ENCODE measurements at places on chromosomes 5 and 9.

- peaks cover 5% of the 10 kb centered on the region for H3K27me3 ChIP-seq
- DNase-seq = no peak
- H3K4me1 ChIP-seq = no peaks in the 10 kb centered on the region
- no peak overlapping the region for H3K27ac ChIP-seq
- no peaks in the 10 kb centered on the region for H3K36me3 ChIP-seq
- no peak overlapping the region for H3K4me3 ChIP-seq
Observed at GRCh38 chr5:1761453-1761755, 38.2 kb downstream of the MRPL36 start.

DNA sequence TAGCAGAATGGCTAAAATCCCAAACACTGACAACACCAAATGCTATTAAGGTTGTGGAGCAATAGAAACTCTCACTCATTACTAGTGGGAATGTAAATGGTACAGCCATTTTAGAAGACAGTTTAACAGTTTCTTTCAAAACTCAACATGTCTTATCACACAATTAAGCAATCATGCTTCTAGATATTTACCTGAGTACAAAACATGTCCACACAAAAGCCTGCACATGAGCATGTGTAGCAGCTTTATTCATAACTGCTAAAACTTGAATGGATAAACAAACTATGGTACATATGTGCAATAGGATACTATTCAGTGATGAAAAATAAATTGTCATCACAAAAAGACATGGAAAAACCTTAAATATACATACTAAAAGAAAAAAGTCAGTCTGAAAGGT, 31.5 kb downstream of the SLC25A46 start:
- peaks cover 1% of the 10 kb centered on the region for H3K27me3 ChIP-seq
- no peaks in the 10 kb centered on the region for H3K36me3 ChIP-seq

- H3K27me3 ChIP-seq = no peaks in the 10 kb centered on the region
- no peak overlapping the region for H3K27ac ChIP-seq
- H3K4me3 ChIP-seq = no peak overlapping the region
- no peaks in the 10 kb centered on the region for H3K4me1 ChIP-seq
- H3K36me3 ChIP-seq = no peaks in the 10 kb centered on the region
- no peak for DNase-seq
Observed at GRCh38 chr5:106097340-106097739, 1573.4 kb downstream of the EFNA5 start.

DNA sequence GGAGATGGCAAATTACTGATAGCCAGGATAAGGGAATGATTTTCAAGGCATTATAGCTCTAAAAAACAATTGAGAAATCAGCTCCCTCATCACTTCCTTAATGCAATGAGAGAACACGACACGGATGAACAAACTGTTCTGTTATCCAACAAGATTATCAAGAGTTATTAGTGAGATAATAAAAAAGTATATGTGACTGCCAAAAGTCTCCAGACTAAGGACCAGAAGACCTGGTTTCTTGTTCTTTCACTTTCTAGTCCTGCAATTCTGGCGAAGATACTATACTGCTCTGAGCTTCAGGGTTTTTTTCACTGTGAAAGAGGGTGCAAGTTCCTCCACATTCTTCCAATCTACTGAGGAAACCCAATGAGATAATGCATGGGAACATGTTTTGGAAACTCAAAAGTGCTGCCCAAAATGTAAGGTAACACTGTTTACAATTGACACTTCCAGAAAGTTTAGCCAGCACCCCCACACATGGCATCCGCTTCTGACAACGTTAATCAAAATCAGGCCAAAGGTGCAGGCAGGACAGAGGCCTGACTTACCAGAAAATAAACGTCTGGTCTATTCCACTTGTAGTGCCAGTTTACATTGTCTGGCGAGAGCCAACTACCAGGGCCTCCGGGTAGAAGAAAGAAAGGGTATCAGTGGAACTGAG, 254.2 kb downstream of the DOCK8 start:
- peaks cover 15% of the 10 kb centered on the region for H3K36me3 ChIP-seq
- peak overlapping the region; percentile 89 for H3K4me3 ChIP-seq
- DNase-seq = no peak
- H3K4me1 ChIP-seq = peaks cover 24% of the 10 kb centered on the region
- peaks cover 11% of the 10 kb centered on the region for H3K27me3 ChIP-seq
- peak overlapping the region; percentile 84 for H3K27ac ChIP-seq

- DNase-seq = peak; percentile 41
- H3K36me3 ChIP-seq = no peaks in the 10 kb centered on the region
- H3K4me1 ChIP-seq = no peaks in the 10 kb centered on the region
- H3K27ac ChIP-seq = no peak overlapping the region
Observed at GRCh38 chr5:76867827-76868693, 18.2 kb downstream of the S100Z start.

DNA sequence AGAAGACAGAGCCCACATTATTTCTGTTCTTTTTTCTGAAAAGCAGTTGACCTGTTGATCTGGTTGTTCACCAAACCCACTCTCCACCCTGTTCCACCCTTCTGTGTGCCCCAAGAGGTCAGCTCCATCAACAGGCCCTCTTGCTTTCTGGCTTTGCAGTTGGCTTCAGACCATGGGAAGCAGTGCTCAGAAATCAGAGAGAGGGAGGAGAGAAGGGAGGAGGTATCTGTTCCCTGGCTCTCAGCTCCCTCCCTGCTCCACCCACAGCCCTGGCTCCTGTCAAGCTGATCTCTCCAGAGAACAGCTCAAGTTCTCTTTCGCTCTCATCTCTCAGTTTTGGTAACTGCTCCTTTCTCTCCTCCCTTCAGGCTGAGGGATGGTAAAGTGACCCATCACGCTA, 144.2 kb upstream of the RAI14 start:
- no peak overlapping the region for H3K27ac ChIP-seq
- no peak overlapping the region for H3K4me3 ChIP-seq
- no peaks in the 10 kb centered on the region for H3K4me1 ChIP-seq

DNA sequence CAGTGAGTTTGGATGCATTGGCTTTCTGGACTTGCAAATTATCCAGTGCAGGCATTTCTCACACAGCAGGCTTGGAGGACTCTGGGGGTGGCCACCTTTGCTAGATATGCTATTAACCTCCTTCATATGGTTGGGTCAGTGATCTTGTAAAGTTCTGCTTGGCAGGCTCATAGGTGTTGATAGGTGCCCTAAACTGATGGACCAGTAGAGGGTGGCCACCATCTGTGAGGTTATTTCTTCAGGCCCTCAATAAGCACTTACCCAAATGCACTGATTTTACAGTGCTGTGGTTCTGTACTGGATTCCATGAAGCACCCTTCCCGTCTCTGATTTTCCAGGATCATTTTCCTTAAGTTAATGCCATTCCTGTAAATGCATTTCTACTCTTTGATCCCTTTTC, 216.3 kb downstream of the COMMD10 start:
- DNase-seq = no peak
- no peaks in the 10 kb centered on the region for H3K27me3 ChIP-seq
- H3K4me3 ChIP-seq = no peak overlapping the region
- no peaks in the 10 kb centered on the region for H3K4me1 ChIP-seq
- no peak overlapping the region for H3K27ac ChIP-seq
- H3K36me3 ChIP-seq = peaks cover 74% of the 10 kb centered on the region

- H3K27me3 ChIP-seq = peaks cover 3% of the 10 kb centered on the region
- no peaks in the 10 kb centered on the region for H3K4me1 ChIP-seq
- no peak for DNase-seq
- no peak overlapping the region for H3K4me3 ChIP-seq
Observed at GRCh38 chr5:43981556-43981955, 378.6 kb downstream of the NNT start.

- H3K27me3 ChIP-seq = no peaks in the 10 kb centered on the region
- no peak overlapping the region for H3K27ac ChIP-seq
- no peaks in the 10 kb centered on the region for H3K4me1 ChIP-seq
- no peaks in the 10 kb centered on the region for H3K36me3 ChIP-seq
- no peak for DNase-seq
- H3K4me3 ChIP-seq = no peak overlapping the region
Observed at GRCh38 chr5:89929834-89930233, 479.7 kb downstream of the CETN3 start.

- H3K27ac ChIP-seq = no peak overlapping the region
- peaks cover 5% of the 10 kb centered on the region for H3K27me3 ChIP-seq
- H3K4me1 ChIP-seq = no peaks in the 10 kb centered on the region
- DNase-seq = no peak
Observed at GRCh38 chr5:10995891-10996290, 234.9 kb upstream of the DAP start.

GRCh38 chr9:1354086-1354485, 303.9 kb downstream of the DMRT2 start:
- H3K27ac ChIP-seq = no peak overlapping the region
- no peaks in the 10 kb centered on the region for H3K36me3 ChIP-seq
- no peaks in the 10 kb centered on the region for H3K4me1 ChIP-seq
- peaks cover 2% of the 10 kb centered on the region for H3K27me3 ChIP-seq
- DNase-seq = no peak
- H3K4me3 ChIP-seq = no peak overlapping the region

- H3K27me3 ChIP-seq = peaks cover 13% of the 10 kb centered on the region
- peaks cover 53% of the 10 kb centered on the region for H3K4me1 ChIP-seq
- DNase-seq = peak; percentile 49
- H3K4me3 ChIP-seq = peak overlapping the region; percentile 98
- H3K36me3 ChIP-seq = no peaks in the 10 kb centered on the region
Observed at GRCh38 chr9:128683340-128684064, 5.5 kb upstream of the SET start.

GRCh38 chr5:120682851-120683250, 218.8 kb downstream of the PRR16 start:
- DNase-seq = no peak
- H3K4me3 ChIP-seq = no peak overlapping the region
- H3K27me3 ChIP-seq = no peaks in the 10 kb centered on the region
- no peaks in the 10 kb centered on the region for H3K36me3 ChIP-seq
- no peaks in the 10 kb centered on the region for H3K4me1 ChIP-seq

- H3K4me1 ChIP-seq = no peaks in the 10 kb centered on the region
- peaks cover 2% of the 10 kb centered on the region for H3K27me3 ChIP-seq
- DNase-seq = no peak
- no peaks in the 10 kb centered on the region for H3K36me3 ChIP-seq
Observed at GRCh38 chr5:118552731-118553360, 435.5 kb downstream of the DTWD2 start.

GRCh38 chr5:1133510-1134201, 21.8 kb upstream of the SLC12A7 start:
- no peak overlapping the region for H3K4me3 ChIP-seq
- DNase-seq = no peak
- no peaks in the 10 kb centered on the region for H3K27me3 ChIP-seq

DNA sequence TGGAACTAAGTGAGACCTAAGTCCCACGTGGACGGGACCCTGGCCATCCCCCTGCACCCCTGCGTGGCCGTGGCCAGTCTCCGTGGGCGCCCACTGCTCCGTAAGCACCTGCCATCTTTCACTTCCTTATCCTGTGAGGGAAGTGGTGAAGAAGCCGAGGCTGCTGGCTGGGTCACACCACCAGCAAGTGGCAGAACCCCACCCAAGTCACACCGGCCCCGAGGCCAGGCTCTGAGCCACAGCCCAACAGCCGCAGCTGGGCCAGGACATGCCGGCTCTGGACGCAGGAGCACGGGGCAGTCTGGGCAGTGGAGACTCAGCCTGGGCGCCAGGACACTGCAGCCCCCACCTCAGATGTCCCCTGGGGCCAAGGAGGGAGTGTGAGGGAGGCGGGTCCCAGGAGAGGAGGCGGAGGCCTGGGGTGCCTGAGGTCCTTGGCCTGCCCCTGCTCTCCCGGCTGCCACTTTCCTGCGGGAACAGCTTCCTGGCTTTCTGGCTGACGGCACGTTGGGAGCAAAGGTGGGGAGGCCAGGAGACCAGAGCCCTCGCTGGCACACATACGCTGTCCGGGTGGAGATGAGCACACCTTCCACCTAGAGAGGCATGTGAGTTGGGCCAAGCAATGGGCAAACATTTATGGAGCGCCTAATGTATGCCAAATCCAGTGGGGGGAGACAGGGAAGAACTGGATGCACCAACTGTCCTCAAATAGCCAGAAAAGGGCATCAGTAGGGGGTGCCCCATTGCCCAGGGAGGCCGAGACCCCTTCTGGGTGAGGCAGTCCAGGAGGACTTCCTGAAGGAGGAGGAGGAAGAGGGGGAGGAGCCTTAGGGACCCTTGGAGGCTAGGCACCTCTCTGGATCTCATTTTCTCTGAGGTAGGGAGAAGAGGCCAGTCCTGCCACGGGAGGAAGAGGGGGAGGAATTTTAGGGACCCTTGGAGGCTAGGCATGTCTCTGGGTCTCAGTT, 43.9 kb upstream of the EGFL7 start:
- H3K4me3 ChIP-seq = peak overlapping the region; percentile 81
- H3K27ac ChIP-seq = peak overlapping the region; percentile 94
- H3K4me1 ChIP-seq = peaks cover 48% of the 10 kb centered on the region
- peak; percentile 82 for DNase-seq

DNA sequence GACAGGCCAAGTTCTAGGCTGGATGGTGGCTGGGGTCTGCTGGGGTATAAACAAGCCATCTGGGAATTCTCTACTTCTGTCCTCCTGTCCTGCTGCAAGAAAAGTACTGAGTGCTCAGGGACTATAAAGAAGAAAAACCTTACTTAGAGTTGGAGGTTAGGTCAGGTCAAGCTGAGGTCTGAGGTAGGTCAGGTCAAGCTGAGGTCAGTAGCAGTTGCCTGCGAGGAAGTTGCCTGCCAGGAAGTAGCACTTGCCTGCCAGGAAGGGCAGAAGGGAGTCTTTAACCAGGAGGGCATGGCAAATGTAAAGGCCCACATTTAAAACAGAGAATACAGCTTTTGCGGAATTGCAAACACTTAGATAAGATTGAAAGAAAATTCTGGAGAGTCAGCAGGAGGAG, 51.3 kb upstream of the PRLR start:
- no peak overlapping the region for H3K27ac ChIP-seq
- no peaks in the 10 kb centered on the region for H3K4me1 ChIP-seq
- no peak overlapping the region for H3K4me3 ChIP-seq
- DNase-seq = no peak
- H3K27me3 ChIP-seq = peaks cover 2% of the 10 kb centered on the region

GRCh38 chr5:55601204-55601618, 66.4 kb upstream of the PLPP1 start:
- no peak for DNase-seq
- peaks cover 13% of the 10 kb centered on the region for H3K4me1 ChIP-seq
- H3K4me3 ChIP-seq = no peak overlapping the region
- no peak overlapping the region for H3K27ac ChIP-seq
- peaks cover 2% of the 10 kb centered on the region for H3K27me3 ChIP-seq

GRCh38 chr5:80653502-80653901, 950 bp upstream of the MSH3 start:
- no peak for DNase-seq
- H3K27ac ChIP-seq = peak overlapping the region; percentile 64
- H3K4me3 ChIP-seq = peak overlapping the region; percentile 75
- H3K36me3 ChIP-seq = peaks cover 23% of the 10 kb centered on the region

DNA sequence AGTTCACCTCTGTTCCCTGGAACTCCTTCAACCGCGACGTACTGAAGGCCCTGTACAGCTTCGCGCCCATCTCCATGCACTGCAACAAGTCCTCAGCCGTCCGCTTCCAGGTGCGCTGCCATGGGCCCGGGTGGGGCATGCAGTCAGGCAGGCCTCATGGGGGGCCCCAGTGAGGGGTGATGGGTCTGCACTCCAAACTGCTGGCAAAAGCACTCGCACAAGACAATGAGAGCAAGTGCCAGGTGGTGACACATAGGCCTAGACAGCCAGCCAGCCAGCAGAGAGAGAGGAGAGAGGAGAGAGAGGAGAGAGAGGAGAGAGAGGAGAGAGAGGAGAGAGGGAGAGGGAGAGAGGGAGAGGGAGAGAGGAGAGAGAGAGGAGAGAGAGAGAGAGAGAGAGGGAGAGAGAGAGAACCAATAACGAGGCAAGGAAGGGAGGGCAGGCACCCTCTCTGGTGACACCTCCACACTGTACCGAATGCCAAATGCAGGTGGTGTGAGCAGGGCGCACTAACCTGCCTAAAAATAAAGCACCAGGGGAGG, 21.0 kb downstream of the DBH start:
- DNase-seq = no peak
- H3K36me3 ChIP-seq = no peaks in the 10 kb centered on the region
- H3K4me1 ChIP-seq = no peaks in the 10 kb centered on the region
- no peak overlapping the region for H3K4me3 ChIP-seq

GRCh38 chr5:88680253-88681132, 202.5 kb downstream of the MEF2C start:
- H3K36me3 ChIP-seq = no peaks in the 10 kb centered on the region
- peak overlapping the region; percentile 51 for H3K4me3 ChIP-seq
- H3K27ac ChIP-seq = no peak overlapping the region

All from immature natural killer cell (primary cell).